ENCODE measurements at places on chromosomes 11 and 22.
A peak's percentile ranks its signal among the peaks of the same experiment; 100 is the strongest.

DNA sequence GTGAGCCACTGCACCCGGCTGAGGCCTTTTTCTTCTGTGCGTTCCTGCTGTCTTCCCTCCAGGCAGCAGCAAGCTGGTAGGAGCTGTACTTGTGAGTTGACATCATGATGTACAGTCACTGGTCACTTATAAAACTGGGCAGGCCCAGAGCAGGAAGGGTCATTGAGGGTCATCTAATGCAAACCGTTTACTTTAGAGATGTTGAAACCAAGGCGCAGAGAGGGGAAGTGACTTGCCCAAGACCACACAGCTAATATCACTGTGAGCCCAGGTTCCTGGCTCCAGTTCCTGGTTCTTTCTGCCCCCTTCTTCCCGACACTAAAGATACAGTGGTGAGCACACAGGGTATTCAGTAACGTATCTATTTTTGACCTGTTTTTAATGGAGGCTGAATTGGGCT, 27.3 kb downstream of the PTPRJ start:
- no peak for DNase-seq

DNA sequence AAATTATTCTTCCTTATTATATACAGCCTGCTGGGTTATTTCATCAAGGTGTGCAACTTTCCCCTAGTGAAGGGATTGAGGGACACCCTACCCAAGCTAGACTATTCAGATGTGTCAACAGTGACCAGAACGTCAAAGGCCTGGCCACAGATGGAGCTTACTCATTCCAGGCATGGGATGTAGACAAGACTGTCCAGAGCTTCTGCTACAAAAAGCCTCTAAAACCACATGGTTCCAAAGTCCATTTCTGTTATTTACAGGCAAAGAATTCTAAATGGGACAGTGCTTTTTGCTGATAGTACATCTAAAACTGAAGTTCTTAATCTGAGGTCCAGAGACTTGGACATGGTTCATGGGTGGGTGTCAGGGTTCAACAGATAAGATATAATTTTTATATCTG, 9.7 kb upstream of the SMCO4 start:
- DNase-seq: no peak

GRCh38 chr11:93997741-93998140, 23.4 kb upstream of the HEPHL1 start:
- no peak for DNase-seq

DNA sequence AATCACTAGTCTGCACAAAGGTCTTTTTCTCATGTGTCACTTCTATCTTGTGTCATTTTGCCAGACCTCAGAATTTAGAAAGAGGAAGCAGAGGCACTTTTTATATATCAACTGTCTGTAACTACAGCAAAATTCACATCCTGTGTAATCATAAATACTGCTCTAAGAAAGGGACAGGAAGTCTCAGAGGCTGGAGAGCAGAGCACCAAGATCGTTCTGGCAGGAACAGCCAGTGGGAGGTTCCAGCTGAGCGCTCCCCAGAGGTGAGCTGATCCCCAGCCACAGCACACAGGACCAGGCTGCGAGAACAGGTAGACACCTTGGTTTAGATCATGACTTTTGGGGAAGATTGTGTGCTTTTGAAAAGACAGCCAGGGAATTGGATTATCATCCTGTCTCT, at the start of gene MS4A7:
Gene MS4A7 (plus strand): TSS at position 179 of the 400 bp plus-strand sequence. CDS start 4,610 bp downstream, outside the sequence.
- DNase-seq: no peak

DNA sequence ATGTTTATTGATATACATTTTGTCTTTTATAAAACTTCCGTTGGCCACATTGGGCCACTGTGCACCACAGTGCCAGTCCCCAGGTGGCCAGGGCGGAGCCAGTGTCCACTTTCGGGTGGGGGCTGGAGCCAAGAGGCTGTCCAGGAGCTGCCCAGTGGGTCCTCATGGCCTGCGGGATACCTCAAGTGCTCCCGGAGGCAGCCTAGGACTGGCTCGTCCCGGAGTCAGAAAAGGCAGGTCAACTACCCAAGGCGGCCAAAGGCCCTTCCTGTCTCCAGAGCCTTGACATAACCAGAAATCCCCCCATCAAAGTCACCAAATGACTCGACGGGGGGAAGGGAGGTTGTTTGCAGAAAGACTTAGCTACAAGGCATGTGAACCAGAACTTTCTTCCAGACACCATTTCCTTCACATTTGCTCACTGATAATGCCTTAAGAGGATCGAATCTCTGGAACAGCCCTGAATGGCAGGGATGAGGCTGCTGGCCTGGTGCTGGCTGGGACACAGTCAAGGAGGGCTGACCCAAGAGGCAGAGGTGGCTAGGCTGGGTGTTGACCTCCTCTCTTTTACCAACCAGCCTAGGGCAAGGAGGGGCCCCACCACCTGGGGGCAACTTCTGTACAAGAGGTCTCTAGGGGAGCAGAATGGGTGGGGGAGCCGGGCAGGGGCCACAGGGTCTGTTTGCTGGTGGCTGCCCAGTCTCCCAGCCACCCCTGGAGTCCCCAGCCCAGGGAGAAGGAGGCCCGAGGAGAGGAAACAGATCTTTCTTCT, 8.4 kb downstream of the MRGPRF start:
- no peak for DNase-seq

DNA sequence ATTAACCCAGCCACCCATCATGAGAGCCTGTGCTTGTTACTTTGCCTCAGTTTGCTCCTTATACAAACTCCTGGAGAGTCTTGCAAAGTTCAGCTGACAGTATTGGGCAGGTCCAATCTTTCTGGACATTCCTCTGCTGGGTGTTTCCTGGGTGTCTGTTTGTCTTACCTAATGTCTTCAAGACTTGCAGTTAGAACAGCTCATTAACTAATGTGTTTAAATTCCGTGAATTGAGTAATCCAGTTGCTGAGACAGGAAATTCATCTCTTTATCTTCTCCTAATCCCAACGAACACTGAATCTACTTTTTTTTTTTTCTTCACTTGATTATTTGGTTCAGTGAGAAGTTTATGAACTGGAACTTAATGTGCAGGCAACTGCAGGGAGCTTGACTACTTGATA, 20.6 kb downstream of the BCO2 start:
- DNase-seq: peak; percentile 11

DNA sequence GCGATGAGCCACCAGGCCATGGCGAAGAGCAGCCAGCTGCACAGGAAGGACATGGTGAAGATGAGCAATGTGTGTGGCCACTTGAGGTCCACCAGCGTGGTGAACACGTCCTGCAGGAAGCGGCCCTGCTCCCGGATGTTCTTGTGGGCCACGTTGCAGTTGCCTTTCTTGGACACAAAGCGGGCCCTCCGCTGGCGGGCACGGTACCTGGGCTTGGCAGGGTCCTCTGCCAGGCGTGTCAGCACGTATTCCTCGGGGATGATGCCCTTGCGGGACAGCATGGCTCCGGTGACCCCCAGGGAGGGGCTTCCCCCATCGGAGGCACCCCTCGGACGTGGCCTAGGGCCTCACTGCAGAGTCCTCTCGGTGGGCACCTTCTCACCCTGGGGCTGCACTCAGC, 648 bp downstream of the KCNJ11 start:
- DNase-seq: no peak

GRCh38 chr22:44128958-44129618, 51.6 kb upstream of the PARVG start:
- DNase-seq: no peak

DNA sequence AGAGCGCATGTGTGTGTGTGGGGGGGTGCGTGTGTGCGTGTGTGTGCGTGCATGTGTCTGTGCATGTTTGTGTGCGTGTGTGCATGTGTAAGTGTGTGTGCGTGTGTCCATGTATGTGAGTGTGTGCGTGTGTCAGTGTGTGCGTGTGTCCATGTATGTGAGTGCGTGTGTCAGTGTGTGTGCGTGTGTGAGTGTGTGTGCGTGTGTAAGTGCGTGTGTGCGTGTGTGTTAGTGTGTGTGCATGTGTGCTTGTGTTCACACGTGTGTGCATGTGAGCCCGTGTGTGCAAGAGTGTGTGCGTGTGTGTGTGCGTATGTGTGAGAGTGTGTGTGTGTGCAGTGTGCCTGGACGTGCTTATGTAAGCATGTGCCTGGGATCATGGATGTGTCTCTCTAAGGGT, 14.7 kb upstream of the APOL6 start:
- no peak for DNase-seq

DNA sequence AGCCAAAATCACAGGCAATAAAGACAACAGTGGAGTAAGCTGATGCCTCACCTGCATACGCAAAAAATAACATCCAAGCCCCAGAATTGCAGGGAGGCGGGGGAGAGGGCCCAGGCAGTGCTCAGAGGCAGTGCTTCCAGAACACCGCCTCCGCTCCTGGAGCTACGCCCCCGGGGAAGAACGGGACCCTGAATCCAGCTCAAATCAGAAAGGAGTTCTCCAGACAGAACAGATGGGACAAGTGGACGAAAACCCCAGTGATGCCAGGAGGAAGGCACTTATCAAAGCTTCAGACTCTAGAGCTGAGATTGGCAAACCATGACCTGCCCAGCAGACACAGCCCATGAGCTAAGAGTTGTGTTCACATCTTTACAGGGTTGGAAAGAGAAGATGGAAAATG, 683.9 kb downstream of the TBC1D22A start:
- DNase-seq: no peak

GRCh38 chr11:68641880-68642279, 42.5 kb upstream of the GAL start:
- DNase-seq: no peak

GRCh38 chr11:104968856-104969776, 742 bp upstream of the CASP4 start:
- peak; percentile 17 for DNase-seq

DNA sequence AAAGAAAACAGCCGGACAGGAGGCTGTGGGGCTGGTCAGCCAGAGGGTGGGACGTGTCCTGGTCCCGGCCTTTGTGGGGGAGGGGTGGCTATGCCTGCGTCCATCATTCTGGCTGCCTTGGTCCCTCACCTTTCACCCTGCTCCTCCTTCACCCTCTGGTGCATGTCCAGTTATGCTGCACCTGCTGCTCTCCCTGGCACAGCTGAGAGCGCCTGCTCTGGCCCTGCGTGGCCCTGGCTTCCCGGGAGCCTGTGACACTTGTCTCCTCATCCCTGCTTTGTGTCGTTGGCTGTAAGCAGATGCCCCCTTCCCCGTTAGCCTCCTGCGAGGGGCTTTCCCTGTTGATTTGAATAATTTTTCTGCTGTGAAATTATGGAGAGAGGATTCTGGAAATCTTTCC, 16.6 kb downstream of the PHRF1 start:
- no peak for DNase-seq

DNA sequence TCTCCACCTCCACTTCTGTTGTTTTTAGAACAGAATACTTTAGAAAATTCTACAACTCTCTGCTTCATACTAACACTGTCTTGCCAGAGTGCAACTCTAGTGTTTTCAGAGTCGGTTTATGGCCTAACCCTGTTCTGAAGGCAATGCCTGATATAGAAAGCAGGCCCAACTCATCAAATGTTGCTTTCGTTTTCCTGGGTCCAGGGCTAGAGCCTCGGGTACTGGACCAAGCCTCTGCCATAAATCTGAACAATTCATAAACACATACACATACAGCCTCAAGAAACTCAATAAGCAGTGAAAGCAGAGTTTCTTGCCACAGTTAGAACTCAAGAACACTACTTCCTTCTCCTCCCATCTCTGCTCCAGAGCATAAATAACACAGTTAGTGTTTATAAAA, 9.8 kb downstream of the TMEM218 start:
- DNase-seq: no peak

DNA sequence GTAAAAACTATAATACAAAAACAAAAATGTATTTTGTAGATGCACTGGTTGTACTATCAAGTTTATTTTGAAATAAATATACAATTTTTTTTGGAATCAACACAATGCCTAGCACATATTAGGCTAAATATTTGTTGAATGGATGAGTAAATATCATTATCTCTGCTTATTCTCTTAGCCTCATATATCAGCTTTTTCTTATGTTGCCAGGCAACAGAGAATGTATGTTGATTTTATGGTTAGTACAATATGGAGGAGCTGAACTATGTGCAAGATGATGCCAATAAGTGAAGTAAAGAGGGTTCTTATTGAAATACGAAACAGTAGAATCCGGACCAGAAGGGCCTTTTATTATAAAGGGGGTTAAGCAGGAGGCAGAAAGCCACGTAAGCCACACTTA, 94.9 kb downstream of the FAR1 start:
- DNase-seq: no peak

GRCh38 chr11:127061947-127062346, 61.4 kb upstream of the KIRREL3 start:
- no peak for DNase-seq

- DNase-seq: no peak
Observed at GRCh38 chr11:11894486-11894885, 52.7 kb downstream of the USP47 start.

DNA sequence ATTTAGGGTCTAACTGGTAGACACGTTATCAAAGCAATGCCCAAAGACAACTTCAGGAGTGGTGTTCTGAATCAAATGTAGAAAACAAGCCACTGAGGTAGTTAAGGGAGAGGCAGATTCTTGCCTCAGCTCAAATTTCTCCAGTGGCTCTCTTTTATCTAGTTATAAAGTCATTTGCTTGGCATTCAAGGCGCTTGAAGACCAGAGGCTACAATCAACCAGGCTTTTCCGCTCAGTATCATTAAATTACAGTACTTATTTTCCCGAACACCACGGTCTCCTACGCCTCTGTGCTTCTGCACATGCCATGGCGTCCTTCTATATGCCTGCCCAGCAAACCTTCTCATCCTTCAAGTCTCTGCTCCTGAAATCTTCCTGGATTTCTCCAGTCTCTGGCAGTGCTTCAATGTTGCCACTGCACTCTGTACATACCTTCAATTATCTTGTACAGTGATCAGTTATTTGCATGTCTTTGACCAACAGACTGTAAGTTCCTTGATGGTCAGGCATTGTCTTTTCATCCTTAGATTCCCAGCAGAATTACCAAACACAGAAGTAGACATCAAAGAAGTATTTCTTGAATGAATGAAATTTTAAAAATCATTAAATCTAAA, 1.4 kb downstream of the POGLUT3 start:
- DNase-seq: peak; percentile 8

DNA sequence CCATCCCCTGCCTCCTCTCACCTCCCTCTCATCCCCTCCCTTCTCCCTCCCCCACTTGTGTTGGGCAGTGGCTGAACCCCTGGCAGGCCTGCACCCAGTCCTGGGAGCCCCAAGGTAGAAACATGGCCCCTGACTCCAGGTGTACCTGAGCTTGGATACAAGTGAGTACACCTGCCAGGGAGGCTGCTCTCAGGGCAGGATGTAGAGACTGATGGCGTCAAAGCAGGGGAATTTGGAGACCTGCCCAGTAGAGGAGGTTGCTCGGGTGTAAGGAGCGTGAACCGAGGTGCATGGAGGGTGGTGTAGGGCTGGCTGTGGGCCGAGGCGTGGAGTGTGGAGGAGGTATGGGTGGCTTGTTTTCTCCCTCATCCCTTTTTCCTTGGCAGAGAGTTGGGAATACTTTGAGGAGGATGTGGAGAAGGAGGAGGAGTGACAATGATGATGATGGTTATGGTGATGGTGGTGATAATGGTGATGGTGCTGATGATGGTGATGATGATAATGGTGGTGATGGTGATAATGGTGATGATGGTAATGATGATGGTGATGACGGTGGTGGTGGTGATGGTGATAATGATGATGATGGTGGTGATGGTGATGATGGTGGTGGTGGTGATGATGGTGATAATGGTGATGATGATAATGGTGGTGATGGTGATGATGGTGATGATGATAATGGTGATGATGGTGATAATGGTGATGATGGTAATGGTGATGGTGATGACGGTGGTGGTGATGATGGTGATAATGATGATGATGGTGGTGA, 12.3 kb downstream of the MRGPRG start:
- DNase-seq: no peak

- DNase-seq: peak; percentile 10
Observed at GRCh38 chr11:111703576-111703975, 62.6 kb downstream of the PPP2R1B start.
